Stimulated activated CD8-positive, alpha-beta memory T cell treated with anti-CD3 and anti-CD28 coated beads, Interleukin-4, amount 100 ng/mL, for 4 hours (primary cell): ENCODE measurements at places on chromosomes 5 and 9.

DNA sequence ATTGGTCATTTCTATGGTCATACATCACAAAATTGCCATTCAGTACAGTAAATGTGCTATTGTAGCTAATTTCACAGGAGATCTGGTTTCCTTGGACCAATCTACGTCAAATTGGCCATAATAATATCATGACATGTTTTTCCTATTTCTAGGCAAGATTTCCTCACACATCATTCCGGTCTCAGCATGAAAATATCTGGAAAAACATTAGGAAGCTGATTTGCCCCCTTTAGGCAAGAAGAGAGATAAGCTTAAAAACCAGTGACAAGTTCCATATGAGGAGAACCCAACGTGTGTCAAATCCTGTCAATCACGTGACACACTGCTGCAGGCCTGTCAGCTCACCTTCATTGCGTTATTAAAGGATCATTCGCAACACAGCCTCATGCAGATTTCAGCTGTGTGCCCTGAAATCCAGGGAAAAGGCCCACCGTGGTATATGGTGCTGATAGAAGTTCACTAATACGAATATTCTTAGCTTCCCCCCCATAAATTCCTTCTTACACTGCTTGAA lies 153.3 kb downstream of the ST8SIA4 start:
- no peak for DNase-seq

DNA sequence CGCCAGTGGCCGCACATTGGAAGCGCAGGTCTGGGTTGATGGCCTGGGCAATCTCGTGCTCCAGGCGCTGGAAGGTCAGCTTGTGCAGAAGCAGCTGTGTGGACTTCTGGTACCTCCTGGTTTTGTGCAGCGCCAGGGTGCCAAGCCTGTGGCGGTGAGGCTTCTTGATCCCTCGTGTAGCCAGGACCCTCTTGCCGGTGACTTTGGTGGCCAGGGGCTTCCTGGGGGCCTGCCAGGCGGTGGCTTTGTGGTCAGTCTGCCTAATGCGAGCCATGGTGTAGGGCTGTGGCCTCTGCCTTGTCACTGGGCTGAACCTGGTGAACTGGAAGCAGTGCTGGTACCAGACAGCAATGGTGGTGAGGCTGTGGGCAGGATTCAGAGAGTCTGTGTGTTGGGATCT lies 6.2 kb upstream of the TAF11L13 start:
- no peak for DNase-seq

DNA sequence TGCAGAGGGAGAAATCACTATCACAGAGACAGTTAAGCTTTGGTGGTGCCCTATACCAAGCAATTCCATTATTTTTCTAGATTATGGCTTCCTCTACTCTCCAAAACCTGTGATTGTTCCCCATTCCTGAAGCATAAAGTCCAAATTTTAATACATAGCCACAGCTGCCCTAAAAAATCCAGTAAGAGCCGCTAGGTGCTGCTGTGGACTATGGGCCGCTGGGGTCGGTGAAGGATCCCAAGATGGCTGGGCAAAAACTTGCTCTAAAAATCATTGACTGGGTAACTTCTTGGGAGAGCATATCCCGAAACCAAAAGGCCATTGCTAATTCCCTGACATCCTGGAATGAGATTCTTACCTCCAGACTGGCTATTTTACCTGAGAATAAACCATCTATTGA lies 245.3 kb downstream of the NFIB start:
- no peak for DNase-seq

- no peak for DNase-seq
Observed at GRCh38 chr5:138629392-138629791, 54.2 kb upstream of the HSPA9 start.

- no peak for DNase-seq
Observed at GRCh38 chr5:43034591-43034968, 5.5 kb downstream of the ANXA2R start.
